ENCODE measurements at places on chromosomes 3 and 15.

DNA sequence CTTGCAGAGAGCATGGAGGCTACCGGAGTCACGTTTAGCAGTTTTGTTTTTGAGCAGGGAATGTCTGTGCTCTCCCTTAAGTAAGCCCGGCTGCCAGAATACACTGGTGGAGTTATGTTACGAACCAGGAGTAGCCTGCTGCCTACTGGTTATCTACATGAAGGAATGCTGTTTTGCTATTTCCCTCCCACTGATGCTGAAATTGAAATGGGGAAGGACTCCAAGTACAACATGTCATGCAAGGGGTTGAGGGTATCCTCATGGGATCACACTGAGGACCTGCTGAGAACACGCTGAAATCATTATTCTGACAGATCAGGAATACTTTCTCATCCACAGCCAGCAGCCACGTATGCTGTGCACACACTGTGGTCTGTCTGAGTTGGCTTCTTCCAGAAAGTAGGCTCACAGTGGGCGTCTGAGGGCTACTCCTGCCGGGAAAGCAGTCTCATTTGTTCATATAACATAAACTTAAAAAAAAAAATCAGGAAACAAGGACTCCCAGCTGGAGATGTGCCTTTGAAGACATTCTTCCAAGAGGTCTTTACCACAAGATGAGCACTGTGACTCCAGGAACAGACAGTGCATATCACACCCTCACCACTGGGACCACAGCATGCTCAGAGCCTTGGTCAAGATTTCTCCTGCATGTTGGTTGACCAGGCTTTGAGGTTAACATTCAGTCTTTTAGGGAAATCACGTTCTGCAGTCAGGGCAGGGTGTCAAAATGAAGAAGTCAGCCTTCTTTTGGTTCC, 300.4 kb upstream of the RASGRP1 start:
- no peak for DNase-seq

- no peak for DNase-seq
Measured at GRCh38 chr3:196735751-196736150, 3.9 kb upstream of the PAK2 start.

GRCh38 chr3:138937690-138938055, 9.3 kb downstream of the FOXL2 start:
- DNase-seq = no peak

- no peak for DNase-seq
Measured at GRCh38 chr3:62653796-62654195, 221.4 kb downstream of the CADPS start.

- DNase-seq = no peak
Measured at GRCh38 chr15:28911310-28911931, 25.6 kb downstream of the APBA2 start.

GRCh38 chr3:94693997-94694640, 631.3 kb downstream of the NSUN3 start:
- no peak for DNase-seq

DNA sequence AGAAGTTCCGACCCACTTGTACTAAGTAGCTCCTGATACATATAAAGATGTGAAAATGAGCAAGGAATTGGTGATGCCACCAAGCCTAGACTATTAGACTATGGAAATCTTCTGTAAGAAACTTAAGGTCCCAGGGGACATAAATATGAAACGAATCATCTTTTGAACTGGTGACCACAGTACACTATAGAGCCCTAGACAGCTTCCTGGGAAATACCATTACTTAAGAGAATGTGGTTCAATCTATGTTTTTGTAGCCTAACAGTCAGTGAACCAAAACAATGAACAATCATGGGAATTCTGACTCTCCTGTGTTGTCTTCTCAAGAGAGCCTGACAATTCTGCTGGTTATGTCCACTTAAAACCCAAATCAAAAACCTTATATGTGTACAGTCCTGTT, 191.6 kb downstream of the GREM1 start:
- no peak for DNase-seq

GRCh38 chr15:101543926-101544612, 54.6 kb upstream of the PCSK6 start:
- DNase-seq = no peak

All from Calu3 (cell line).